Liver (tissue), 10 donors: ENCODE measurements at places on chromosomes 3 and 15.

DNA sequence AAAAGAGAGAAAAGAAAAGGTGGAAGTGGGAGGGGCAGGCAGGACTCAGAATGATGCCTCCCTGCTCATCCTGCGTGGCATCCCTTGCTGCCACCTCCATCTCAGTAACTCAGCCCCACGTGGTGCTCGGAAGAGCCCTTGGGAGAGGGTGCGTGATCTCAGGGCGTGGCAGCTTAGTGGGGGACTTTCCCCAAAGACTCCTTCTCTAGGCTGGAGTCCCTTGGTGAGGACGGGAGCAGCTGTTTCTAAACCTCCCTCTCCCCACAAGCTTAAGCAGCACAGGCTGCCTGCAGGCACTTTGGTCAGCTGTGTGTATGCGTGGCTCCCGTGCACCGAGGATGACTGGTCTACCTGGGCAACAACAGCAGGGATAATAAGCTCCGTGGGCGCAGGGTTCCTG is 7.4 kb upstream of the ANPEP start:
- no peak for DNase-seq

DNA sequence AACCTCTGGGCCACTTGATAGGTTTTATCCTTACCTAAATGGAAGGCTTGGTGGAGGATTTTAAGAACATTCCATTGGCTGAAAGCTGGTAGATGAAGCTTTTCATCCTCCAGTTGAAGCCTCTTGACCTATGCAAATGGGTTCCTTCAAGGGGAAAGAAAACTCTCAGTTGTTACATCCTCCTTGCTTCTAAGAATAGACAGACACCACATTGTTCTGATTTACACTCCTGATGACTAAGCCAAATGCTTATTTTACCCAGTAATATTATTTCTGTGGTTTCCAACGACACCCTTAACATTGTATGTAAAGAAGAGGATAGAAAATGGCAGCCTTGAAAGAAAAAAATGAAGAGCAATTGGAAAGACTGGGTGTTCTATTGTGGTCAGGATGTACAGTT is 480.5 kb downstream of the OTOL1 start:
- DNase-seq, result no peak

GRCh38 chr3:46965151-46965550 is 11.4 kb downstream of the CCDC12 start:
- no peak for DNase-seq

- DNase-seq, result no peak
Observed at GRCh38 chr15:101348643-101349042, 53.6 kb upstream of the SNRPA1 start.

- DNase-seq, result no peak
Observed at GRCh38 chr15:88004399-88004798, 252.1 kb downstream of the NTRK3 start.

DNA sequence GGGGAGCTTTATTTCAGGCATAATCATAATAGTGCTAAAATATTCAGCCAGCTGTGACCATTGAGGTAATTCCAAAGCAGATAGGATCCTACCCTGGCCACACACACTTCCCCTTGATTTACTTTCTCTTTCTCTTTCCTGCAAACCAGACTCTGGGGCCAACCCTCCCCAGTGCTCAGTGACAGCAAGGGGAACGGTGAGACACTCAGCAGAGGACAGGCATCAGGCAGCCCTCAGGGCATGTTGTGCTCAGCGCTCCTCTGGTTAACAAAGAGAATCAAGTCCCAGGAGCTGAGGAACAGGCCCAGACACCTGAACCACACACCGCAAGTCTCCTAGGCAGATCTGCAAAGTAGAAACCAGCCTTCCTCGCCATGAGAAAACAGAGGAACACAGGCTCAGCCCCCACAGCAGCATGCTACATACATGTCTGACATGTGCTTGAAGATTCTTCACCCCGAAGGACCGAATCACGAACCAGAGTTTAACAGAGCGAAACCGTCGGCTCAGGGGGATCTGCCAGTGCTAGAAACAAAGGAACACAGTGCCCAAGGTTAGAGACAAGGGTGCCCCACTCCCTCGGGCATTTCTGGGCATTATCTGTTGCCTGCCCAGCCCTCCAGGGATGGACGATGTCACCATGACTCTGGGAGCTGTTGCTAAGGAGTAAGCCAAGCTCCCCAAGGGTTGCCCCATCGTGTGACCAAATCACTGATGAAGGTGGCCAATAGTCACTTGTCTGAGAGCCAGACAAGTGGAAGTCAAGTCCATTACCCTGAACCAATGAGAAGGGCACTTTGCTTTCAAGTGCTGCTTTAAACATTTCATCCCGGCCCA is 17.5 kb downstream of the HDC start:
- no peak for DNase-seq

GRCh38 chr3:64022451-64023186 is 675 bp downstream of the PSMD6 start:
- no peak for DNase-seq
